ENCODE measurements at places on chromosomes 5 and 9.

DNA sequence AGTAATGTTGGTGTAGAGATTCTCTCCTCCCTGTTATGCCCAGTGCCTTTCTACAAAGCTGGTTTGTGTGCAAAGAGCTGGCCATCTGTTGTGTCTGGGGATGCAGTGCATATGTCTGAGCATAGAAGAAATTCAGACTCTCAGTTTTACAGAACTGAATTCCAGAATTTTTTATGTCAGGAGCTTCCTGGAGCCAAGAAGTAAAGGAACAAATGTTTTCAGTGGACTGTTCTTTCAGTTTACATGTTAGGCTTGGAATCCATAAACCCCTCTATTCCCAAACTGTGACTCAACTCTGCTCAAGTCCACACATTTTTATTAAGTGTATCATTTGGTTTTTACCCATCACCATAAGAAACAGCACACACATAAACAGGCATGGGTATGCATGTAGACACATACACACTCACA lies 366.0 kb downstream of the BRINP1 start:
- no peak for DNase-seq

- DNase-seq, result peak; percentile 22
Measured at GRCh38 chr5:96963267-96963666, 27.4 kb downstream of the LNPEP start.

DNA sequence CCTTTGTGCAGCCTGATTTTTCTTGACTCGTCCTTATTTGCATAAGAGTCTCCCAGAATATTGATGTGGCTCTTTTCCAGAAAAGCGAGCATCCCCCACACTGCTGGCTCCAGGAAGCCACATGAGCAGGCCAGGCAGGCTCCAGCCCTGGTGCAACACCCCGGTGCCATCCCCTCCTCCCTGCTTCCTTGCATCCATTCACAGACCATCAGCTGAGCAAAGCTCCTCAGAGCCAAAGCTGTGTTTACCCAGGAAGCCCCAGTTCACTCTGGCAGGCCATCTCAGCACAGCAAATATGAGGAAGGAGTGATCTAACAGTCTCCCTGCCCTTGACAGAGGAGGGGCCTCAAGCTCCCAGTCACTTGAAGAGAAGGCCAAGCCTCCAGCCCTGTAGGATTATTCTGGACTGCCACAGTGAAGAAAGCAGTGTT lies 34.4 kb downstream of the INSYN2B start:
- no peak for DNase-seq

DNA sequence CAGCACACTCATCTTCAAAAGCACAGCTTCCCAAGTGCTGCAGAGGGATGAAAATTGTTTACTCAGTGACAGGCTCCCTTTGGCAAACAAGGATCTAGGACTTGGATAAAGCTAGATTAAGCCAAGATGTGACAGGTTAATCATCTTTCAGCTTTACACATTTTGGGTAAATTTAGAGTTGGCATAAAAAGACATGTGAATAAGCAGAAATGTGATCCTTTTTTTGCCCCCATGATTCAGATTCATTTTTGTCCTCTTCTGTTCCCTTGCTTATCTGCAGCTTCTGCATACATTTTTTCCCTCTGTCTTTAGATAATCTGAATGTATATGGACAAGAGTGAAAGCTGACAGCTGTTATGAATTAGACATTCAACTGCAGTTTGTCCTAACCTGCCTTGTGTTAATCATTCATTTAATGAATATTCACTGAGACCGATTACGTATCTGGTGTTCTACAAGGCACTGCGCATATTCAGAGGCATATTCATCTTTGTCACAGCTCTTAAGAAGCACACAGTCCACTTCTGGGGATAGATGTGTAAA lies 19.6 kb downstream of the ADAMTSL1 start:
- DNase-seq, result no peak

- DNase-seq, result no peak
Measured at GRCh38 chr9:134776080-134776796, 104.4 kb upstream of the FCN2 start.

DNA sequence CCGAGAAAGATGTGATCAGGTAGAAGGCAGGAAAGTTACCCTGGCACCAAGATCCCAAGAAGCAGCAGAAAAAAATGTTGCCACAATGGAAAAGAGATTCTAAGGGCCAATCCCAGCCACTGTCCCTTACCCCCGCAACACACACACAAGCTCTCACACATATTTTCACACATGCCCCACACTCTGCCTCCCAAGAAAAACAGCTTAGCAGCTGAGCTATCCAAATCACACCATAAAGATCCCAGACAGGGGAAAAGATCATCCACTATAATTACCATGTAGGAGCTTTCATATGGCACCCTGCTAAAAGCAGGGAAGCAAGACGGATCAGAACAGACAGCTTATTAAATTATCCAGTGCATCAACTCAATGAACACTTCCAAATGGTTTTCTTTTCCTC lies 143.4 kb downstream of the FAM114A2 start:
- DNase-seq, result no peak

DNA sequence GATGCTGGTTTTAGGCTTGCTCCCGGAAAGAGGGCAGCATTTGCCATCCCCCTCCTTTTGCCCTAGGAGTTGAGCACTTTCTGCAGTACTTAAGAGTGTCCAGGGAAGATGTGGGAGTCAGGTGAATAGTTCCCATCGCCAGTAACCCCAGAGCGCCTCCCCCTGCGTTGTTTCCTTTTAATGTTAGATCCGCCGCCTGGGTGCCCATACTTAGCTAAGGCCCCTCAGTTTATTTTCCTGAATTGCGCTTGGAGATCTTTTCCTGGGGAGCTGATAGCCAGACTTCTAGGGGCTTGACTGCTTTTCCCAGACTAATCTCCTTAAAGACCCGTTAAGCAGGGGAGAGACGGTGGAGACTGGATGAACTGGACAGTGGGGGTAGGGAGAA lies 377 bp upstream of the PCDHAC2 start:
- no peak for DNase-seq

DNA sequence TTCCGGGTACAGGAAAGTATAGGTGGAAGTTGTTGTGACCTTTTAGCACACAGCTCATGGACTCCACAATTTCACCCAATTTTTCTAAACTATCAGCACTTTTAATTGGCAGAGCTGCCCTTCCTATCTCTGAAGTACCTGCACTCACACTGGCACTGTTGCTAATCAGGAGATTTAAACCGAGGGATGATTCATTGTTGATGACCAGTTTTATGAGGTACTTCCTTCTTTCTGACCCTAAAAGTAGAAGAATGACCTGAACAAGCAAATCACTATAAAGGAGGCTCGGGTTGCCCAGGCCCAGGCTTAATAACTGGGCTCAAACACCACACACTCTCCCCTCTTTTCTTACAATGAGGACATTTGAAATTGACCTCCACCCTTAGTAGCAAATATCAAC lies 105.9 kb downstream of the KCNN2 start:
- DNase-seq, result no peak

DNA sequence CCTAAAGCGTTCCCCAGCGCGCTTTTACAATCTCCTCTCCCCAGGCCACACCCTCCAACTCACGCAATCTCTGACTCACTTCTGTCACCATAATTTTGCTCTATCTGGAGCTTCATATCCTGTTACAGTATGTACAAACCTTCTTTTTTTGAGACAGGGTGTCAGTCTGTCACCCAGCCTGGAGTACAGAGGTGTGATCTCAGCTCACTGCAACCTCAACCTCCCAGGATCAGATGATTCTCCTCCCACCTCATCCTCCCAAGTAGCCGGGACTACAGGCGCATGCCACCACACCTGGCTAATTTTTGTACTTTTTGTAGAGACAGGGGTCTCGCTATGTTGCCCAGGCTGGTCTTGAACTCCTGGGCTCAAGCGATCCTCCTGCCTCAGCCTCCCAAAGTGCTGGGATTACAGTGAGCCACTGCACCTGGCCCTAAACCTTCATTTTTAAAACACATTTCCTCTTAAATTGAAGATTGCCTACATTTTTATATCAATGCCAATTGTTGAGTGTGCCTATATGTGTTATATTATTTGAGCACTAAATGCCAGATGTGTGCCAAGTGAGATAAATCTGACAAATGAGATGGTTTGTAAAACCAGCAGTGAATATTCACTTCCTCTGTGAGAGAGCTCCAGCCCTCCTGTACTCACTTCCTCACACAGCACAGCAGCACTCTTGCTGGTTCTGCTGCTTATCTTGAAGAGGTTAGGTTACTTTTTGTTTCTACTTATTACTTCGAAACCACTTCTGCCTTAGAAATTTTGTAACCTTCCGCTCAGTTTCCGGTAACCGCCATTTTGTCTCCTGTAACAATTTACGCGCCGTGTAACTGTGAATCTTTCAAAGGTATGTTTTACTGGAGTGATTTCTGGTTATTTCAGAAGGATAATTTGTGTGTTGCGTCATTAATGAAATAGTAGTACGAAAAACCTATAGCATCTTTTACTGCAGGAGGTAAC lies 57.9 kb downstream of the DOCK8 start:
- DNase-seq, result peak; percentile 89

- DNase-seq, result no peak
Measured at GRCh38 chr9:9499546-9499945, 1113.3 kb downstream of the PTPRD start.

DNA sequence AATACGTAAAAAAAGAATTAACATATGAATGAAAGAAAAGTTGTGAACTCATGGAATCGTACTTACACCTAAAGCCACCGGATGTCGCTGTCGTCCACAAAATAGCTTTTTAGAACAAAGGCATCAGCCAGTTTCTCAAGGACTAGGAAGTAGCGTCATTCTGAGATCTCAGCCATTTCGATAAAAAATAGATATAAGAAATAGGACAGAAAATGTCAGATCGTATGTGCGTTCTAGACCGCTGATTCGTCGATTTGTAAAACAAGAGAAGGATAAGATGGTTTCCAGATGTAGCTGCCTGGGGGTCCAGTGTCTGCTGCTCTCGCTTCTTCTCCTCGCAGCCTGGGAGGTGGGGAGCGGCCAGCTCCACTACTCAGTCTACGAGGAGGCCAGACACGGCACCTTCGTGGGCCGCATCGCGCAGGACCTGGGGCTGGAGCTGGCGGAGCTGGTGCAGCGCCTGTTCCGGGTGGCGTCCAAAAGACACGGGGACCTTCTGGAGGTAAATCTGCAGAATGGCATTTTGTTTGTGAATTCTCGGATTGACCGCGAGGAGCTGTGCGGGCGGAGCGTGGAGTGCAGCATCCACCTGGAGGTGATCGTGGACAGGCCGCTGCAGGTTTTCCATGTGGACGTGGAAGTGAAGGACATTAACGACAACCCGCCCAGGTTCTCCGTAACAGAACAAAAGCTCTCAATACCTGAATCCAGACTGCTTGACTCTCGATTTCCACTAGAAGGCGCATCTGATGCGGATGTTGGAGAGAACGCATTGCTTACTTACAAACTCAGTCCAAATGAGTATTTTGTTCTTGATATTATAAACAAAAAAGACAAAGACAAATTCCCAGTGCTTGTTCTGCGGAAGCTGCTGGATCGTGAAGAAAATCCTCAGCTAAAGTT lies at the start of gene PCDHA10:
Gene PCDHA10 (plus strand): TSS at position 126 of the 903 bp plus-strand sequence. CDS start 152 bp downstream, at position 278.
- DNase-seq, result no peak

DNA sequence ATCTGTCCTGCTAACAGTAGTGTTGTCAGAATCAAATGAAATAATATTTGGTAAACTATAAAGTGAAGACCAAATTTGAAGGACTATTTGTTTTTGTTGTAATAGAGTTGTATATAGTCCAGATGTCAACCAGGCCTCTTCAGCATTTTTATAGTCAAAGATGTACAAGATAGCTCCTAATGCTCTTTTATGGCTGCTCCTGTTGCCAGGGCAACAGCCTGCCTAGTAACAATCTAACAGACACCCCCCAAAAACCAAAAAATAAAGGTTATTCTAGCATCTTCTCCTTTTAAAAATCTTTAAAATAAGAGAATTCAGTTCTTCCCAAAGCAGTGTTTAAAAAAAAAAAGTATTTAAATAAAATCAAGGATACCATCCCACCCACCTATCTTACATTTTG lies 49.5 kb upstream of the MACIR start:
- no peak for DNase-seq
